ENCODE measurements at places on chromosomes 2 and 18.

GRCh38 chr18:23065234-23065806 is 70.0 kb upstream of the CABLES1 start:
- DNase-seq = no peak

- DNase-seq = no peak
Measured at GRCh38 chr2:203122317-203122986, 107.8 kb downstream of the NBEAL1 start.

GRCh38 chr2:38765551-38765950 is 12.5 kb upstream of the GEMIN6 start:
- no peak for DNase-seq

GRCh38 chr18:74368901-74369705 is 53.5 kb downstream of the C18orf63 start:
- DNase-seq = no peak

DNA sequence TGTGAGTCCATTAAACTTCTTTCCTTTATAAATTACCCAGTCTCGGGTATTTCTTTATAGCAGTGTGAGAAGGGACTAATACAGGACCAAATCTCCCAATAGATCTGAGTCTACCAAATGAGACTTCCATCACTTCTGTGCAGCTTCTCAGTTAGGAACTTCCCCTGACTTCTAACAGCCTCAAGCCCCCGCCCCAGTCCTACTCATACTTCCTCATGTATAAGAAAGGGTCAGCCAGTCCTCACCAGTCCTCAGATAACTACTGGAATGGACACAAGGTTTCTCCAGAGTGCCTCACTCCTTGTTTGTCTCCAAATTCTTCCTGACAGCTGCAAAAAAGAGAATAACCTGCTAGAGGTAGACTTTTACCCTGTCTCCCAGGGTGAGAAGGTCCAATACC is 19.5 kb downstream of the TTC32 start:
- no peak for DNase-seq

- DNase-seq = peak; percentile 64
Measured at GRCh38 chr2:119853777-119854399, 94.2 kb downstream of the PTPN4 start.

- no peak for DNase-seq
Measured at GRCh38 chr2:40197121-40197520, 254.8 kb downstream of the SLC8A1 start.

GRCh38 chr2:240403396-240404104 is 31.9 kb upstream of the GPC1 start:
- DNase-seq = peak; percentile 12

GRCh38 chr2:216215658-216216390 is 106.7 kb downstream of the XRCC5 start:
- DNase-seq = no peak

- DNase-seq = no peak
Measured at GRCh38 chr2:108257757-108258331, 18.1 kb downstream of the SULT1C3 start.

GRCh38 chr18:31199190-31199769 is 36.6 kb upstream of the DSC1 start:
- DNase-seq = no peak

DNA sequence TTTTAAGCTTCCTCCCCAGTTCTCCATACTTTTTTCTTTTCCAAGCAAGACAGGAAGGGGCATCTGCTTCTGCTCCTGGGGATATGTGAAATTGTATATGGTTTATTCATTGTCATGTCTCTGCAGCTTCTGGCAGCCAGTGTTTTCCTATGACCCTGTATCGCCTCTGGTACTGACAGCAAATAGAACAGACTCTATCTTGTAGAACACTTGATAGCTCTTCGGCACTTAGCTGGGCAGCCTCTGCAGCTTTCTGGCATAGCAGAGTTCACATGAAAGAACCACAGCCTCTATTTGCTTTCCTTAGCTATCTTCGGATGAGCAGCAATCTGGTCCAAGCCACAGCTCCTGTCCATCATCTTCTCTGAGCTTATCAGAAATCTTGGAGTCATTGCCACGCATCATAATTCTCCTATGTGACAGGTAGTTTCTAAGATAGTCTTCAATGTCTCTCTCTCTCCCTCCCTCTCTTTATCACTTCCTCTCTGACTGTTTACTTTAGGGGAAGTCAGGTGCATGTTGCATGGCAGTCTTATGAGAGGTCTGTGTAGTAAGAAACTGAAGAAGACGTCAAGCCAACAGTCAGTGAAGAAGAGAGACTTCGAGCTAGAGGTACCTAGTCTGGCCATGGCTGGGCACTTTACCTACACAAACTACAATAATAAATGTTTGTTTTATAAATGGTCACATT is 627.7 kb upstream of the CDH2 start:
- DNase-seq = no peak

DNA sequence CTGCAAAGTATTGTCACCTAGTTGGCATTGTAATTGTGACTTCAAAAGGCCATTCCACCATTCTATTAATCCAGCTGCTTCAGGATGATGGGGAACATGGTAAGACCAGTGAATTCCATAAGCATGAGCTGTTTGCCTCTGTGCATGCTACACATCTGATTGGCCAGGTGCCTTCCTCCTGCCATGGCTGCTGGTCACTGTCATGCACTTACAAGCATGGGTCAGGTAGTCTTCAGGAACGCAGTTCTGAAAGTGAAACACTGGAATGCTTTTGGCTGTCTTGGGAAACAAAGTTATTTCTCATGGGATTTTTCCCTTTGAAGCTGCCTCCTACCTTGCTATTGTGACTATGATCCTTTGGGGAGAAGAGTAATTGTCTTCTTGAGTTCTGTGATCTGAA is 267.6 kb downstream of the GBX2 start:
- no peak for DNase-seq

- no peak for DNase-seq
Measured at GRCh38 chr18:75480487-75480886, 53.0 kb upstream of the SMIM21 start.

GRCh38 chr2:157792335-157793052 is 83.6 kb downstream of the ACVR1 start:
- no peak for DNase-seq

- DNase-seq = peak; percentile 78
Measured at GRCh38 chr2:64859312-64860212, 129.6 kb upstream of the SLC1A4 start.

DNA sequence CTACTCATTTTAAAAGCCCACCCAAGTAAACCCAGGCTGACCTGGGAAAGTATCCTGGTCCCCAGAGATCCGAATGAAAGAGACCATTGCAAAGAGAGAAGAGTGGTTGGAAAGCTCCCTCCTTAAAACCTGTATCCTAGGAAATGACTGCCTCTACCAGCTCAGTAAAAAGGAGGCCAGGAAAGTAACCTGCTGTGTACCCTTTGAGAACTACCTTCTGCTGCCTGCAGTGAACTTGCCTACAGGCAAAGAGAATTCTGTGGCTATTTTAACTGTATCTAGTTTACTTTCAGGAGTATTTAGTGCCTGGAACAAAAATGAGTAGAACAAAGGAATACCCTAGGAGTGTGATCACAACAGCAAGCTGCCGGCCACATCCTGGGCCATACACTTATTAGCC is 641.7 kb upstream of the NRXN1 start:
- DNase-seq = peak; percentile 25

DNA sequence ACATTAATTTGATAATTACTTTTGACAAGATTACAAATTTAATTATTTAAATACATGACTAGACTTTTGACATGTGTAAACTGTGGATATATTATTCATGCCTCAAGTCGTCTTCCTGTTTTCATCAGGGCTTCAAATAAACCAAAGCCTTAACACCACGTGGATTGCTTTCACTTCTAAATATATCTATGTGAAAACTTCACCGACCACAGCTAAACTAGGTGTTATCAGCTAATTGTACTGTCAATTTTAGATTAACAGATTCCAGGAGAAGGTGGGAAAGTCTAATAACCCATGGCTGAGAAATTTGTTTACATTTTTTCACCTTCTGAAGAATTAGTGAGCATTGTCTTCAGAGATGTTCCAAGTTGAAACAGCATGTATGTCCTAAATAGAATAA is 494.7 kb upstream of the FAM98A start:
- DNase-seq = no peak
